ENCODE measurements at places on chromosomes 6 and 20.

DNA sequence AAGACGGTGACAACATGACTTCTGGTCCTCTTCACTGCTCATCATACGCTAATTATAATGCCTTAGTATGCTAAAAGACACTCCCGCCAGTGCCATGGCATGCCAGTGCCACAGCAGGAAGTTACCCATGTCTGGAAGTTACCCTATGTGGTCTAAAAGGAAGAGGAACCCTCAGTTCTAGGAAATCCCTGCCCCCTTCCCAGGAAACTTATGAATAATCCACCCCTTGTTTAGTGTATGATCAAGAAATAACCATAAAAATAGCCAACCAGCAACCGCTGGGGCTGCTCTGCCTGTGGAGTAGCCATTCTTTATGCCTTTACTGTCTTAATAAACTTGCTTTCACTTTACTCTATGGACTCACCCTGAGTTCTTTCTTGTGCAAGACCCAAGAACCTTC lies 15.8 kb upstream of the SERPINB9 start:
- no peak for DNase-seq

DNA sequence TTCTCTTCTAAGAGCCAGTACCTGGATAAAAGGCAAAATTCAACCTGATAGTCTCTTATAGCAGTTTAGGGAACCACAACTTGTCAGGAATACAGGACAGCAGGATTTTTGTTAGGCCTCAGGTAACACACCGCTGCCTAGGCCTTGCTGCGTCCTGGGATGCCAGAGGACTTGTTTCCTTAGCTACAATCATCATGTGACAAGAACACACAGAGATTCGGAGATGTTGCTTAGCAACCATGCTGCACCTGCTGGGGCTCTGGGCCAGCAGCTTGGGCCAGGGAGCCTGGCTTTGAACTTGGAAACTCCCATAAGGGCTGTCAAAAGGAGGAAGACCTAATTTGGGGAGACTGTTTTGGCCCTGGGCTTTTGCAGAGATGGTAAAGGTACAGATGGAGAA lies 36.1 kb upstream of the CHD6 start:
- DNase-seq: no peak

DNA sequence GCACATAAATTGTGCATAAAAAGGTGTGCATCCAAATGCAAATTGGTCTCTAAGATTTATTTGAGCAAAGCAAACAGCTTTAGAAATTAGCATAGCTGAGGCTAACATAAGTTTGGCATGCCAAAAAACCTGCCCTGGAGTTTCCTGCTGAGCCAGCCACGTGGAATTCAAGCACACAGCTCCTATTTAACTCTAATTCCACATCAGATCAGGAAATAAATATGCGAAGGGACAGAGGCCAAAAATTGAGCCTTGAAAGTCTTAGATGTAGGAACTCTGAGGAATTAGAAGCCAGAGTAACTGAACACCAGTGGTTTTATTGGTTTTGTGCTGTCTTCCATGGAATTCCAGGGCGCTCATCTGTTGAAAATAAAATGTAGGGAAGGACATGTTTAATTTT lies 19.6 kb downstream of the SOBP start:
- DNase-seq: no peak

DNA sequence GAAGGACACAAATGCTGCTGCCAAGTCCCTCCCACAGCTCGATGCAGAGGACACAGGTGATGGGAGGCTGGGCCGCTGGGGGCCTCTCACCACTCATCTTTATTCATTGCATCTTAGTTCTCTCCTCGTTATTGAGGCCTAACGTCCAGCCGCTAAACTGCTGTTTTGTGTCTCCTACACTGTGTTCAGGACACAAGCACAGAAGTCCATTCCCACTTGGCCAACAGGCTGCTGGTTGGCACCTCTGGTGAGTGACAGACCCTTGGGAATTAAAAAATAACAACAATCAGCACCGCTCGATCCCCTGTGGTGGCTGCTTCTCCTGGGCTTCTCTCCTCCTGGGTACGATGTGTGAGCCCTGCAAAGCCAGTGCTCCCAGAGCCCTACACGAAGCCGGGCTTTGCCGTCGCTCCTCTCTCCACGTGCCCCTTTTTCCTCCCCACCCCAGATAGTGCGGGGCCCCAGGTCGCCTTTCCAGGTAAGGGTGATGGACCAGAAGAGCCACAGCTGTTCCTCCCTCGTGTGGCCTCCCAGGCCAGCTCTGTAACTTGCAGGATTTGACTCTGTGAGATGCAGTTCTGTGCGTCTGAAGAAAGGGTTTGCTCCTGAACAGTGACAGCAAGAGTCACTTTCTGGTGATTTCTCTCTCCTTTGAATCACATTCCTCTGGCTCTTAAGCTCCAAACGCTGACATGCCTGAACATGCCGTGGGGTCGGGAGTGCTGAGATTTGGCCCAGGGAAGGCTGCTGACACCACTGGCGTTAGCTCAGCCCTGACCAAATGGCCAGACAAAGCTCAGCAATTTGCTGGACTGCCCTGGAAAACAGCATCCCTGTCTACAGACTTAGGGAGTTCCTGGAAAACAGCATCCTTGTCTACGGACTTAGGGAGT lies 59.3 kb downstream of the DLL1 start:
- DNase-seq: no peak

DNA sequence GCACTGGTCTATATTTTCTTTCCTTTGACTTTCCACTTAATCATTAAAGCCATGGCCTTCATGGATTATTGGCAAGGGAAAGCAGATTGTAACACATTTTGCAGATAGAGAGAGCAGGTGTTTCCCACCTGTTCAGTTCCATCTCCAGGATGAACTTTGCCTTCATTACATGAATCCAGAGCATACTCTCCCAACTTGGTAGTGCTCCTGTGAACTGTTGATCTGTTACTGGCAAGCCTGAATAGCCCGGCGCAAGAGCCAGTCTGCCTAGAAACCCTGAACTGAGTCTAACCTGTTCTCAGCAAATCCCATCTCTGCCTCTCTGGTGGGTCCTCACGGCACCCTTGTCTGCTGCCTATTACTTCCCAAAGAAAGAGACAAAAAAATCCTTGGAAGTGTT lies 210.3 kb downstream of the PLCB1 start:
- DNase-seq: no peak

DNA sequence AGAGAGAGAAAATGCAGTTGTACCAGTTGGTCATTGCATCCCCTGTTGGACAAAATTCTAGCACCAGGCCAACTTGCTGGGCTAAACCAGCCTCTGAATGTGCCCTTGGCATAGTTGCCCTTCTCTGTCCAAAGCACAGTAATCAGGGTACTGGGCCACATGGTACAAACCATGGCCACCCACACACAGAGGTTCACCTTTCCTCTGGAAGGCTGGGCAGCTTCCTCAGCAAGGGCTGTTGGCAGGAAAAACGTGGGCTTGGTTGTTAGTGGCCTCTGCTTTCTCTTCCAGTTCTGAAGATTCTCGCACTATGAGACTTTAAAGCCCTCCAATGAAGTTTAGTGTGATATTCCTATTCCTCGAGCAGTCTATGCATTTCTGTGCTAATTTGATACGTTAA lies 706 bp downstream of the DDO start:
- DNase-seq: no peak

- no peak for DNase-seq
Measured at GRCh38 chr6:20362623-20363022, 39.1 kb upstream of the E2F3 start.

- DNase-seq: no peak
Measured at GRCh38 chr20:9699181-9699580, 139.7 kb downstream of the PAK5 start.

- DNase-seq: no peak
Measured at GRCh38 chr6:90383196-90383822, 86.7 kb upstream of the BACH2 start.

DNA sequence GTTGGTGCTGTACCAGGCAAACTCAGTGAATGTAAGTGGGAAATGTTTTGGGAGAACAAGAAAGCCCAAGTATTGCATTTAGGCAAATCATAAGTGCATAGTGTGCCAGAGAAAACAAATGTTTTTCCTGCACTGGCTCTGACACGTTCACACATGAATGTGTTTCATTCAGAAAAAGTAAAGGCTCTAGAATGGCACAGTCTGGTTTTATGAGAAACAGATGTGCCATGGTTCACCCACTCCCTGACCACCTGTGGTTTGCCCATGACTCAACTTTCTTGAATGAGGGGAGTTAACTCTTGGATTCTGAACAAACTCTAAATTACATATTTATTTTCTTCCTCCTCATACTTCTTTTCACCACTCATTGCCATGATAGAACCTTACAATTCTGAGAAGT lies 126.9 kb downstream of the KCNQ5 start:
- DNase-seq: no peak

DNA sequence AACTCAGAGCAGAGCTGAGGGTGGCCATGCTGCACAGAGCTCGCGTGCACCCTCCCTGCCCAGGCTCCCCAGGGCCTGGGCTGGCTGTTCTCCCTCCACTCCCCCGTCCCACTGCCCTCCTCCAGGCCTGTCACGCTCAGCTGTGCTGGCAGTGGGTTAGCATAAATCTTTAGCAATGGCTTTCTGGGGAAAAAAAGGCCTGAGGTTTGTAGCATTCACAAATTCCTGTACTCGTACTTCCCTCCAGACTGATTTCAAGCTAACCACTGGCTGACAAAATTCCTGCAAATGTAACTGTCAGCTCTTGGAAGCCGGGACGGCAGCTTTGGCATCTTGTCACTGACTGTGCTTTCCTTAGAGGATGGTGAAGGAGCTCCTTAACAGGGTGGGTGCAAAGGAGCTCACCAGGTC lies 22.3 kb upstream of the SMOC2 start:
- no peak for DNase-seq

Measured in glutamatergic neuron (in vitro differentiated cells).